ENCODE measurements at places on chromosomes 5 and 9.

DNA sequence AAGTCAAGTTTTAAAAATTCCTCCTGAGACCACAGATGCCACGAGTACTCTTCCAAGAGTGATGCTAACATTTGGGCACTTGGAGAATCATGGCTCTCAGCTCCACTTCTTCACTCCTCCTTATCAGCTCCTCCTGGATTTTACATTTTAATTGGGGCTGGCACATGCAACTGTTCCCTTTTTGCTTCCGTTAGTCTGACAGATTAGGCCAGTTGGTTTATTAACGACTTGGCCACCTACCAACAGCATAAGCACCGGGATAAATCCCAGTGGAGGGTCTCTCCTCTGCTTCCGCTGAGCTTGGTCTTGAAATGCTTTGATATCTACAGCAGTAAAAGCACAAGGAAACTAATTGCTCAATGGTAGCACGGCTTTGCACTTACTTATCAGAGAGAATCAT is 134.6 kb upstream of the RASEF start:
- no peaks in the 10 kb centered on the region for H3K27me3 ChIP-seq
- no peaks in the 10 kb centered on the region for H3K36me3 ChIP-seq
- DNase-seq = no peak
- H3K27ac ChIP-seq = no peak overlapping the region
- H3K4me1 ChIP-seq = no peaks in the 10 kb centered on the region

- no peaks in the 10 kb centered on the region for H3K27me3 ChIP-seq
- no peak overlapping the region for H3K4me3 ChIP-seq
- no peaks in the 10 kb centered on the region for H3K36me3 ChIP-seq
- no peaks in the 10 kb centered on the region for H3K4me1 ChIP-seq
Measured at GRCh38 chr5:83967417-83967816, 246.8 kb upstream of the HAPLN1 start.

- no peak overlapping the region for H3K4me3 ChIP-seq
- H3K27ac ChIP-seq = no peak overlapping the region
- DNase-seq = no peak
- no peaks in the 10 kb centered on the region for H3K27me3 ChIP-seq
- H3K36me3 ChIP-seq = peaks cover 30% of the 10 kb centered on the region
- no peaks in the 10 kb centered on the region for H3K4me1 ChIP-seq
Measured at GRCh38 chr5:1513326-1514026, 10.3 kb downstream of the LPCAT1 start.

- H3K36me3 ChIP-seq = no peaks in the 10 kb centered on the region
- H3K4me3 ChIP-seq = no peak overlapping the region
- H3K4me1 ChIP-seq = no peaks in the 10 kb centered on the region
- DNase-seq = no peak
- H3K27ac ChIP-seq = no peak overlapping the region
Measured at GRCh38 chr5:72633041-72633445, 125.8 kb upstream of the ZNF366 start.

- H3K27ac ChIP-seq = no peak overlapping the region
- no peaks in the 10 kb centered on the region for H3K27me3 ChIP-seq
- no peaks in the 10 kb centered on the region for H3K4me1 ChIP-seq
- no peaks in the 10 kb centered on the region for H3K36me3 ChIP-seq
- H3K4me3 ChIP-seq = no peak overlapping the region
Measured at GRCh38 chr5:125465703-125466102, 719.3 kb upstream of the ZNF608 start.

DNA sequence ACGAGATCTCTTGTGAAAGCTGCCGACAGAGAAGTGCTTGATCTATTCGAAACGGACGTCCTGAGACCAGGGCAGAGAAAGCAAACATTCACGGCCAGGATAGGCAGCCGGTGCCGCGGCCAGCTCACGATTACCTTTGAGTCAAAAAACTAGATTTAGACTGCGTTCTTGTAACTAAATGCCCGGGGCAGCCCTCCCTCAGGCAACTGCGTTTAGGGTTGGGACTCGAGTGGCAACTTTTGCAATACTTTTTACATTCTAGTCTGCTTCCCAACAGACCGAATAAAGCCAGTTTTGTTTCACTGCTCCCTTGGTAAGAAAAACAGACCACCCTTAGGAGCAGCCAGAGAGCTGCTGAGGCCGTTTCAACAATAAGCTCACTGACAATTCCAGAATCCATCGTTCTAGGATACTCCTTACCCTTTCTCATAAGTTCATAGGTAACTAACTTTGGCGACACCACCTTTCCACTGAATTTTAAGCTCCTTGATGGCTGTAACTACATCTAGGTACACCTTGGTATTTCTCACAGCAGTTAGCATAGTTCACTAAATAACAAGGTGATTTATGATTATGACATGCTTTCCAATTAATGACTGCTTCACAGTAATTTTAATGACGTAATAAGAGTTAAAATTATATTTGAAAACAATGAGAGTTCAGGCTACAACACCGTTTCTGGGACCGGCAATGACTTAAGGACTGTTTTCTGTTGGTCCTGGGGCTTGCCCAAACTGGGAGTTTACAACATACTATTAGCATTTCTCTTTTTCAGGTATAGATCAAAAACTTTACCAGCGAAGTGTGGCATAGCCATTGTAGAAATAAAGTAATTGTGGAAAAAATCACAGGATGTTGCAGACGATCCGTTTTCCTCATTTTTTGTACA is 899 bp upstream of the RAPGEF6 start:
- H3K27ac ChIP-seq = peak overlapping the region; percentile 91
- no peaks in the 10 kb centered on the region for H3K27me3 ChIP-seq
- DNase-seq = peak; percentile 9
- no peaks in the 10 kb centered on the region for H3K36me3 ChIP-seq
- H3K4me1 ChIP-seq = peaks cover 42% of the 10 kb centered on the region

GRCh38 chr9:111991179-111991578 is 94.6 kb downstream of the UGCG start:
- no peak overlapping the region for H3K27ac ChIP-seq
- DNase-seq = no peak
- H3K36me3 ChIP-seq = no peaks in the 10 kb centered on the region
- H3K27me3 ChIP-seq = no peaks in the 10 kb centered on the region
- H3K4me1 ChIP-seq = no peaks in the 10 kb centered on the region
- no peak overlapping the region for H3K4me3 ChIP-seq

DNA sequence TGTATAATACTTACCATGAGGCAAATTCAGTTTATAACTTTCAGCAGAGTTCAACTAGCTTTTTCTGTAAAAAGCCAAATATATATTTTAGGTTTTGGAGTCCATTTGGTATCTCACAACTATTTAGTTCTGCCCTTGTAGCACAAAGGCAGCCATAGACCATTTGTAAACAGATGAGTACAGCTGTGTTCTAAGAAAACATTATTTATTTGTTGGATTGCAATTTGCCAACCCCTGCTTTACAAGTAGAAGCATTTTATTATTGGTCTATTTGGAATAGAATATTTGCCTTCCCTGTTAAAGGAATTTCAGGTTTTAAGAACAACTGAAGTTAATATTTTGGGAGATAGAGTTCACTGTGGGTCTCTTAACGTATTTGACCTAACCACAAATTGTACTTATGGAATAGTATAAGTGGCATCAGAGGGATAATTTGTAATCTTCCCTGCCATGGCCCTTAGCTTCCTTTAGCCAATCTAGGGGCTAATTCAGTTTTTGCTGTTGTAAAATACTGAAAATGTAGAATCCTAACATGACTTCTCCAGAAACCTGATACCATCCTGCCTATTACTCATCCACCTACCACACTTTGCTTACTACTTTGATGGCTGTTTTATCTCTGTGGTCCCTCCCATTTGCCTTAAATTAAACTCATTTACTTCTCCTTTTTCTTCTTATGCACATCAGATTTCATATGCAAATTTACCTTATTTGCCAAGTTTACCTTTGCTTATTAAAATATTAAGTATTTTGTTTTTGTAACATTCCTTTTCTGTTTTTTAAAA is 109.2 kb downstream of the DMXL1 start:
- no peak overlapping the region for H3K27ac ChIP-seq
- no peak overlapping the region for H3K4me3 ChIP-seq
- no peaks in the 10 kb centered on the region for H3K4me1 ChIP-seq
- H3K36me3 ChIP-seq = peaks cover 6% of the 10 kb centered on the region
- H3K27me3 ChIP-seq = no peaks in the 10 kb centered on the region

DNA sequence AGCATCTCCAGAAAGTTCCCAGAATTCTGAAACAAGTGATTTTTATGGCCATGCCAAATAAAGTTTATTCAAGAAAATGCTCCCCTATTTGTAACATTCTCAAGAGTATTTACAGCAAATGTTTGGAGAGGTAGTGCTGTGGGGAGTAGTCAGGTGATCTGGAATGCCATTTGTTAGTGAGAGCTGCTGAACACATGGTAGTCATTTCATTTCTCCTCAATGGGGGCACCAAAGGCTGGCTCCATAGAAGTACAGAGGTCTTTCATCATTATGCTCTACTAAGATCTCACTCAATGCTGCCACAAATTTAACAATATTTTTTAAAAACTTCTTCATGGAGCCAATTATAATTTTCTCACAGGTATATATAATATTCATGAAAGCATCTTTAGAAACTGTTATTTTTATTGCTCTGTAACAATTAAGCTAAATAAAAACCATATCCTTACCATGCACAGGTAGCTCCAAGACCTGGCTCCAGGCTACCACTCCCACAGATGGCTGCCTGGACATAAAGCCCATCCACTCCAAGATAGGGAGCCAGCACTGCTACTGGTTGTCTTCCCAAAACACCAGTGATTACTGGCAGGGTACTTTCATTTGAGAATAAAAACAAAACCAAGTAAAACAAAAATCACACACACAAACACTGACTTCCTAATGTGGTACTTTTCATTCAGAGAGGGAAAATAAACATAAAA is 200.8 kb downstream of the PLK2 start:
- H3K27ac ChIP-seq = no peak overlapping the region
- no peaks in the 10 kb centered on the region for H3K27me3 ChIP-seq
- DNase-seq = no peak
- peaks cover 12% of the 10 kb centered on the region for H3K4me1 ChIP-seq
- no peak overlapping the region for H3K4me3 ChIP-seq

DNA sequence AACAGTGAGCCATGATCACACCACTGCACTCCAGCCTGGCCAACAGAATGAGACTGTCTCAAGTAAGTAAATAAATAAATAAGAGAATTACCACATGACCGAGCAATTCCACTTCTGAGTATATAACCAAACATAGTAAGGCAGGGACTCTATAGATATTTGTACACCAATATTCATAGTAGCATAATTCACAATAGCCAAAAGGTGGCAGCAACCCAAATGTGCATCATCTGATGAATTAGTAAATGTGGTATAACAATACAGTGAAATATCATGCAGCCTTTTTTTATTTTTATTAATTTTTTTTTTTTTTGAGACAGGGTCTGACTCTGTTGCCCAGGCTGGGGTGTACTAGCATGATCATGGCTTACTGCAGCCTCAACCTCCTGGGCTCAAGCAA is 33.1 kb downstream of the ALDH7A1 start:
- no peak for DNase-seq
- no peak overlapping the region for H3K27ac ChIP-seq
- H3K4me3 ChIP-seq = no peak overlapping the region
- peaks cover 87% of the 10 kb centered on the region for H3K36me3 ChIP-seq

GRCh38 chr5:32779754-32780415 is 68.8 kb downstream of the NPR3 start:
- no peak overlapping the region for H3K27ac ChIP-seq
- H3K36me3 ChIP-seq = no peaks in the 10 kb centered on the region
- DNase-seq = no peak

DNA sequence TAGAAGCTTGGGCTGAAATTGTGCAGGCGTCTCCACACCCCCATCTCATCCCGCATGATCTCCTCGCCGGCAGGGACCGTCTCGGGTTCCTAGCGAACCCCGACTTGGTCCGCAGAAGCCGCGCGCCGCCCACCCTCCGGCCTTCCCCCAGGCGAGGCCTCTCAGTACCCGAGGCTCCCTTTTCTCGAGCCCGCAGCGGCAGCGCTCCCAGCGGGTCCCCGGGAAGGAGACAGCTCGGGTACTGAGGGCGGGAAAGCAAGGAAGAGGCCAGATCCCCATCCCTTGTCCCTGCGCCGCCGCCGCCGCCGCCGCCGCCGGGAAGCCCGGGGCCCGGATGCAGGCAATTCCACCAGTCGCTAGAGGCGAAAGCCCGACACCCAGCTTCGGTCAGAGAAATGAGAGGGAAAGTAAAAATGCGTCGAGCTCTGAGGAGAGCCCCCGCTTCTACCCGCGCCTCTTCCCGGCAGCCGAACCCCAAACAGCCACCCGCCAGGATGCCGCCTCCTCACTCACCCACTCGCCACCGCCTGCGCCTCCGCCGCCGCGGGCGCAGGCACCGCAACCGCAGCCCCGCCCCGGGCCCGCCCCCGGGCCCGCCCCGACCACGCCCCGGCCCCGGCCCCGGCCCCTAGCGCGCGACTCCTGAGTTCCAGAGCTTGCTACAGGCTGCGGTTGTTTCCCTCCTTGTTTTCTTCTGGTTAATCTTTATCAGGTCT is at the start of gene C9orf72:
C9orf72 (minus strand) TSS at position 564 of the 716 bp plus-strand sequence. CDS start 6,361 bp downstream, outside the sequence.
- no peaks in the 10 kb centered on the region for H3K36me3 ChIP-seq
- H3K4me3 ChIP-seq = peak within 1 kb of the TSS; percentile 69
- peak; percentile 12 for DNase-seq

DNA sequence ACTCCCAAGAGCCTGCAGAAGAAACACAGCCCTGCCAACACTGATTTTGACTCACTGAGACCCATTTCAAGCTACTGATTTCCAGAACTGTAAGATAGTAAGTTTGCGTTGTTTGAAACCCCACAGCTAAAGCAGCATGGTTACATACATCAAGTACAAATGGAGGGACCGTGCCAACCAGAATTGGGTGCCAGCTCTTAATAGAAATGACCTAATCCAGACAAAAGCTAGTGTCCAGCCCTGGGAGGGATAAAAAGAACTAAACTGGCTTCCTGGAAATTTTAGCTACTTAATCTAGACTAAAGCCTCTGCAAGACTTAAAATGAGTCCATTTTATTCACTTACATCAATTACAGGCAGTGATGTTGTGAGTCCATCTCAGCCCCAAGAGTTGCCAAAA is 122.6 kb downstream of the ADAMTS12 start:
- no peaks in the 10 kb centered on the region for H3K4me1 ChIP-seq
- no peak overlapping the region for H3K4me3 ChIP-seq
- DNase-seq = no peak
- H3K27me3 ChIP-seq = no peaks in the 10 kb centered on the region
- H3K27ac ChIP-seq = no peak overlapping the region

GRCh38 chr5:96717874-96718273 is 55.7 kb downstream of the CAST start:
- no peaks in the 10 kb centered on the region for H3K27me3 ChIP-seq
- DNase-seq = no peak
- no peak overlapping the region for H3K27ac ChIP-seq

- H3K27me3 ChIP-seq = no peaks in the 10 kb centered on the region
- no peak overlapping the region for H3K4me3 ChIP-seq
- no peaks in the 10 kb centered on the region for H3K36me3 ChIP-seq
- H3K27ac ChIP-seq = no peak overlapping the region
- H3K4me1 ChIP-seq = peaks cover 4% of the 10 kb centered on the region
Measured at GRCh38 chr9:115743709-115744605, 409.6 kb upstream of the PAPPA start.

DNA sequence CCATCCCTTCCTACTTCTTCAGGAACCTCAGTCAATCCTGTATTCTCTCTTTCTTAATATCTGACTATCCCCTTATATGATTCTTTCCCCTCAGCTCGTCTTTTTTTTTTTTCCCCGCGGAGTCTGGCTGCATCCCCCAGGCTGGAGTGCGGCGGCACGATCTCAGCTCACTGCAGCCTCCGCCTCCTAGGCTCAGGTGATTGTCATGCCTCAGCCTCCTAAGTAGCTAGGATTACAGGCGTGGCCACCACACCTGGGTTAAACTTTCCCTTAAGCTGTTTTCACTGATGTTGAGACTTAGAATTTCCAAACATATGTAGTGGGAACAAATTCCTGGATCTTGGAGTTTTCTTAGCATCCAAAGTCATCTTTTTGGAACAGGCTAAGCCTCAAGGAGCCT is 13.3 kb upstream of the RUSC2 start:
- H3K27me3 ChIP-seq = no peaks in the 10 kb centered on the region
- no peaks in the 10 kb centered on the region for H3K4me1 ChIP-seq
- DNase-seq = no peak
- no peak overlapping the region for H3K4me3 ChIP-seq
- H3K36me3 ChIP-seq = no peaks in the 10 kb centered on the region

Measured in tibial nerve (tissue), 4 donors.